ENCODE measurements at places on chromosomes 3 and 15.
A peak's percentile ranks its signal among the peaks of the same experiment; 100 is the strongest.

GRCh38 chr3:69442771-69443311 lies 57.0 kb upstream of the FRMD4B start:
- peak overlapping the region; percentile 60 for H3K27ac ChIP-seq
- no peaks in the 10 kb centered on the region for H3K36me3 ChIP-seq
- no peak overlapping the region for H3K4me3 ChIP-seq
- H3K4me1 ChIP-seq: peaks cover 19% of the 10 kb centered on the region
- peaks cover 11% of the 10 kb centered on the region for H3K27me3 ChIP-seq
- DNase-seq: no peak

GRCh38 chr15:29616512-29616911 lies 205.8 kb downstream of the TJP1 start:
- no peaks in the 10 kb centered on the region for H3K36me3 ChIP-seq
- no peak for DNase-seq
- H3K27ac ChIP-seq: no peak overlapping the region
- no peaks in the 10 kb centered on the region for H3K4me1 ChIP-seq

- peaks cover 100% of the 10 kb centered on the region for H3K4me1 ChIP-seq
- DNase-seq: no peak
- H3K36me3 ChIP-seq: peaks cover 84% of the 10 kb centered on the region
- peak overlapping the region; percentile 44 for H3K4me3 ChIP-seq
- no peaks in the 10 kb centered on the region for H3K27me3 ChIP-seq
Measured at GRCh38 chr3:4823986-4824925, 155.0 kb upstream of the BHLHE40 start.

DNA sequence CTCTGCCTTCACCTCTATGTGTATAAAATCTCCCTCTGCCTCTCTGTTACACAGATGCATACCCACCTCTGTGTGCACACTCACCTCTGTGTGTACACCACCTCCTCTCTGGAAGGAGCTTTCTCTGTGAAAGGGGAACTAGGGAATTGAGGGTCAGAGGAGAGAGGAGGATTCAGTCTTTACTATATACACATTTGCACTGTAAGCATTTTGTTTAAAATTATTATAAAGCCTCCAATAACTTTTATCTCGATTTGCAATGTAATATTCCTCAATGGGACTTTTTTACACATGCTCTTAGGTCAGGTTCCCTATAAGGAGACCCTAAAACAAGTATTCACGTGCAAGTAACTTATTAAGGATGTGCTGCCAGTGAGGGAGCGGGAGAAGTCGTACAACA lies 82.5 kb downstream of the OXNAD1 start:
- peaks cover 66% of the 10 kb centered on the region for H3K4me1 ChIP-seq
- no peaks in the 10 kb centered on the region for H3K27me3 ChIP-seq
- DNase-seq: no peak
- H3K27ac ChIP-seq: peak overlapping the region; percentile 75
- no peak overlapping the region for H3K4me3 ChIP-seq

- peaks cover 44% of the 10 kb centered on the region for H3K27me3 ChIP-seq
- DNase-seq: no peak
- H3K4me3 ChIP-seq: no peak overlapping the region
- no peak overlapping the region for H3K27ac ChIP-seq
- no peaks in the 10 kb centered on the region for H3K36me3 ChIP-seq
Measured at GRCh38 chr15:29917600-29918597, 95.6 kb upstream of the TJP1 start.

- H3K4me1 ChIP-seq: peaks cover 33% of the 10 kb centered on the region
- H3K27me3 ChIP-seq: peaks cover 13% of the 10 kb centered on the region
- peak; percentile 80 for DNase-seq
- peak overlapping the region; percentile 88 for H3K4me3 ChIP-seq
- peaks cover 11% of the 10 kb centered on the region for H3K36me3 ChIP-seq
- peak overlapping the region; percentile 99 for H3K27ac ChIP-seq
Measured at GRCh38 chr3:143972155-143972504, 507 bp downstream of the DIPK2A start.

DNA sequence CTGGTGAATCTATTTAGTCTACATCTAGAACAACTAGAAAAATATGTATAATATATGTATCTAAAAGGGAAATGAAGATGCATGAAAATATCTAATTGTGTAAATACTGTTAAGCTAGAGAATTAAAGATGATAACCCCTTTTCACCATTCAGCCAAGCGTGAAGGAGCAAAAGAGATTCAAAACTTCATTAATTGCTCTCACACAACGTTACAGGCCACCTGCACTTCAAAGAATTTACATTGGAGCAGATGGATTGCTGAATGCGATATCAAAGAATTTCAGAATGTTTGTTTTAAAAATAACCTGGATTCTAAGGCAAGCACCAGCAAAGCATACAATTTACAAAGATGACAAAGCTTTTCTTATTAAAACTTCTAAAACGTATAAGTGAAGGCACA lies 243.2 kb downstream of the ROBO2 start:
- no peaks in the 10 kb centered on the region for H3K27me3 ChIP-seq
- no peaks in the 10 kb centered on the region for H3K36me3 ChIP-seq
- DNase-seq: no peak
- H3K27ac ChIP-seq: no peak overlapping the region
- H3K4me1 ChIP-seq: no peaks in the 10 kb centered on the region

- no peaks in the 10 kb centered on the region for H3K36me3 ChIP-seq
- peaks cover 41% of the 10 kb centered on the region for H3K27me3 ChIP-seq
Measured at GRCh38 chr3:68904064-68904463, 28.3 kb downstream of the TAFA4 start.

DNA sequence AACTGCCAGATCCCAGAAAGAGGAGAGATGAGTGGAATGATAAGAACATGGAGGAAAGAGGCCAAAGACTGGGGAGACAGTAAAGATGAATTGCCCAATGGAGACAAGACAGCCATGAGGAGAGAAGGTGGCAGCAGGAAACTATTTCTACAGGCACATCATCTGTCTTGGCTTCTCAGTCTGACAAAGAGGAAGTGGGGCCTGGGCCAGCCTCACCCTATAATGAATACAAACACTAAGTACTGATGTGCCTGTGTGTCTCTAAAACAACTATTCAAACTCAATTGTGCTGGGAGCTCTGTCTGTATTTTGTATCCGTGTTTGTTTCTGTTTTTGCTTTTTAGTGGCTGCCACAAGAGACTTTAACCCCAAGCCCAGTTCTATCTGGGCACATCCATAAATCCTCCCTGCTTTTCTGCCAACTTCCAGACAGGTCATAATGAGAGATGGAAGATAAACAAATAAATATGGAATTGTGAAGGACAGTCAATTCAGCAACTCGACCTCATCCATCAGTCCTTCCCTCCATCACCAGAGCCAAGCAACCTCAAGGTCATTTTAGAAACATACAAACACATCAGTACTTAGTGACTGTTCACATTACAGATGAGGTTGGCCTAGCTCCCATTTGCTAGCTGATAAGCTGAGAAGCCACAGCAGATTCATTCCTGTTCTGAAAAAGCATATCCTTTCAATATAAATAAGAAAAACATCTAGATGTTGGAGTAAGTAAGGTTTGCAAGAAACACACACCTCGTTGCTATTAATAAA lies 116.7 kb downstream of the CADPS start:
- H3K27me3 ChIP-seq: no peaks in the 10 kb centered on the region
- H3K36me3 ChIP-seq: no peaks in the 10 kb centered on the region
- DNase-seq: no peak
- H3K4me1 ChIP-seq: no peaks in the 10 kb centered on the region
- H3K27ac ChIP-seq: no peak overlapping the region

- H3K4me1 ChIP-seq: no peaks in the 10 kb centered on the region
- H3K27ac ChIP-seq: no peak overlapping the region
- H3K4me3 ChIP-seq: no peak overlapping the region
- no peak for DNase-seq
- H3K27me3 ChIP-seq: no peaks in the 10 kb centered on the region
Measured at GRCh38 chr3:31793821-31794220, 187.2 kb downstream of the OSBPL10 start.

- no peak for DNase-seq
- H3K27ac ChIP-seq: no peak overlapping the region
- no peaks in the 10 kb centered on the region for H3K27me3 ChIP-seq
- H3K4me3 ChIP-seq: no peak overlapping the region
Measured at GRCh38 chr3:192062186-192062585, 601.2 kb downstream of the PYDC2 start.

DNA sequence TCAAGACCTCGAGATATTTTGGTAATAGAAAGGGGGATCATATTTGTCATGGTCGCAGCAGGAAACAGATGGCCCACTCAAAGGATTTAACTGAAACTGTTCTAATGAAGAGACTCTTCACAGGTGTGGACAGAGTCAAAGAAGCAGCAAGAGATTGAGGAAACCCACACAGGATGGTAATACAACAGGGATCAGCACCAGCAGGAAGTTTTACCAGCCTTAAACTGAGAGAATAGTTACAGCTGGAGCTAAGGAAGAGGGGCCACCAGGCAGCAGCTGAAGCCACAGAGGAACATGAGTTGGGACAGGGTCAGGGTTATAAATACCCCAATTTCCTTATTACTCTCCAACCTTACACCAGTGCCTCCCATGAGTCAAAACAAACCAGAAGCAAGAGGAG lies 131.8 kb upstream of the UBE2E2 start:
- no peak for DNase-seq
- no peak overlapping the region for H3K27ac ChIP-seq
- no peak overlapping the region for H3K4me3 ChIP-seq
- no peaks in the 10 kb centered on the region for H3K36me3 ChIP-seq
- no peaks in the 10 kb centered on the region for H3K27me3 ChIP-seq

- H3K4me1 ChIP-seq: peaks cover 39% of the 10 kb centered on the region
- H3K27me3 ChIP-seq: no peaks in the 10 kb centered on the region
- H3K27ac ChIP-seq: no peak overlapping the region
- no peak for DNase-seq
- peaks cover 5% of the 10 kb centered on the region for H3K36me3 ChIP-seq
- no peak overlapping the region for H3K4me3 ChIP-seq
Measured at GRCh38 chr3:179174316-179174715, 26.2 kb downstream of the PIK3CA start.

DNA sequence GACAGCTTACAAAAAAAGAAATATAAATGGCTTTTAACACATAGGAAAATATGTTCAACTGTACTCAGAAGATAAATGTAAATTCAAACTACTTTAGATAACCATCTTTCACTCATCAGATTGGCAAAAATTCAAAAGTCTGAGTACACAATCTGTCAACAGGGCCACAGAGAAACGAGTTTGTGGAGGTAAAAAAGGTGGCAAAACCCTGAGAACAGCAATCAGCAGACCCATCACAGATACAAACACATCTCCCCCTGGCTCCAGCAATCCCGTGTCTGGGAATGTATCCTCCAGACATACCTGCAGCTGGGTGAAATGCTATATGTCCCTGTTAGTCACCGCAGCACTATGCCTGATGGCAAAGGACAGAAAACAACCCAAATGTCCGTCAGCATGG lies 149.5 kb downstream of the OSBPL10 start:
- DNase-seq: no peak
- no peak overlapping the region for H3K4me3 ChIP-seq
- no peaks in the 10 kb centered on the region for H3K4me1 ChIP-seq
- no peaks in the 10 kb centered on the region for H3K36me3 ChIP-seq
- peaks cover 3% of the 10 kb centered on the region for H3K27me3 ChIP-seq
- H3K27ac ChIP-seq: no peak overlapping the region

DNA sequence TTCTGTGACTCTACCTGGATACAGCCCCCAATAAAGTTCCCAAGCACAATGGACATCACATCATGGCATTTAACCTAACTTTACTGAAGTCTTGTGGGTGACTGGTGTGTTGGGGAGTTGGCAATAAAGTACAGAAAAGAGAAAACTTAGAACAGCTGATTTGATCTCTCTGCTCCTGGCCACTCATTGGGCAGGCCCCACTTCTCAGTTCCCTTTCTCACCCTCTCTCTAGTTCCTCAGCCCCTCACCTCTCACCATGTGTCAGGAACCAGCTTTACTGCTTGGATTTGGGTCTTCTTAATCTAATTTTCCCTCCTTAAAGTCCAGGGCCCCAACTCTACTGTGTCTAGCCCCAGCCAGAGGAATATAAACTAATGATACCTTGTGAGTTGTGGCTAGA lies 713 bp upstream of the MUC13 start:
- no peak overlapping the region for H3K27ac ChIP-seq
- DNase-seq: no peak
- H3K36me3 ChIP-seq: no peaks in the 10 kb centered on the region
- peaks cover 14% of the 10 kb centered on the region for H3K27me3 ChIP-seq

DNA sequence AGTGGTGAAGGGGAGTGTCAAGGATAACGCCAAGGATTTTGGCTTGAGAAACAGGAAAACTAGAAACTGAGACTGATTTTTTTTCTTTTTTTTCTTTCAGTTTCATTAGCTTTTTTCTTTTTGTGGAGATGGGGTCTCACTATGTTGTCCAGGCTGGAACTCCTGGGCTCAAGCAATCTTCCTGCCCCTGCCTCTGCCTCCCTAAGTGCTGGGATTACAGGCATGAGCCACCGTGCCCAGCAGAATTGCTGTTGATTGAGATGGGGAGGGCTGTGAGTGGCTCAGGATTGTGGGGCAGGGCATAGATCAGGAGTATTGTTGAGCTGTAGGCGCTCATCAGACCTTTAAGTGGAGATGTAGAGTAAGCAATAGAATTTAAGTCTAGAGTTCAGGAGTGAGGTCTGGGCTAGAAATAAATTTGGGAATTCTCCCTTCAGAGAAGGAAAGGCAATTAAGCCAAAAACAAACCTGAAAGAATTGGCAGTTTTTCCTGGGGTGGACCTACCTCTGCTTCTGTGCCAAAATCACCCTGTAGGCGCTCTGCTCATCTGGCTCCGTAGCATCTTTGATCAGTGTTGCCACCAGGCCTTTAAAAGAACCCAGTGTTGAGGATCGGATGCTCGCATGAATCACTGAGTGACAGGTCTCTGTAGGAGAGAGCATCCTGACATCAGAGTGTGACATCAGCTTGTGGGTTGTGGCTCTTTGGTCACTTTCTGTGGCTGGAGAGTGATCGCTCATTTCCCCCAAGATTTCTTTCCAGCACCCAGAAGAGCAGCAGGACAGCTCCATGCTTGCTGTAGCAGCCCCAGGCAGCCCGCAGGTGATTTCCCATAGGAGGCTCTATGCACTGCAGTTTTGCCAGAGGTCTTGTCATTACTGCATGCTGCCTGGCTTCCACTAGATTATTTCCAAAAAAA lies 15.8 kb downstream of the ABHD17C start:
- peak overlapping the region; percentile 63 for H3K27ac ChIP-seq
- H3K36me3 ChIP-seq: no peaks in the 10 kb centered on the region
- H3K4me3 ChIP-seq: no peak overlapping the region
- DNase-seq: peak; percentile 31
- H3K27me3 ChIP-seq: no peaks in the 10 kb centered on the region

DNA sequence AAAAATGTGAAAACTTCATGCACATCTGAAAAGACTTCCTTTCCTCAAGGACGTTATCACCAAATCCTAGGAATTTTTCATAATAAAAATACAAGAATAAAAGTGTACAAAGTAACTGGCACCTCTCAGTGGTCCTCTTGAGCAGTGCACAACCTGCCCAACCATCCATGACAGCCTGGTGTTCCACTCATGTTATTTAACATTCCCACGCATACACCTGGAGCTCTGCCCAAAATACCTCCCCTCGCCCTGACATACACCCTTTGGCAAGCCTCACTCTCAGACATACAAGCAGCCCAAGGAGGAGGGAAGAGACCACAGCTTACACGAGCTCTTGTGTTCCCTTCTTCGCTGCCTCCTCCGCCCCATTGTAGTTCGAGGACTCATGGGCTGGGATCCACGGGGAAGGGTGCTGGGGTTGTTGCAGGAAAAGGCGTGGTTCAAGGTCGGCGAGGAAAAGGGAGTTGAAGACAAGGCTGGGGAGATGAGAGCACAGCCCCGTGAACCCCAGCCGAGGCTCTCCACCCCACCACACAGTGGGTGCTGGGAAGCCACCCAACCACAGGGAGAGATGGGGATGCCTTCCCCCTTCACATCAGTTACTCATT lies 23.3 kb downstream of the GRIP2 start:
- DNase-seq: no peak
- no peak overlapping the region for H3K4me3 ChIP-seq
- no peaks in the 10 kb centered on the region for H3K4me1 ChIP-seq
- no peak overlapping the region for H3K27ac ChIP-seq
